ENCODE measurements at places on chromosomes 2 and 18.
A peak's percentile ranks its signal among the peaks of the same experiment; 100 is the strongest.

DNA sequence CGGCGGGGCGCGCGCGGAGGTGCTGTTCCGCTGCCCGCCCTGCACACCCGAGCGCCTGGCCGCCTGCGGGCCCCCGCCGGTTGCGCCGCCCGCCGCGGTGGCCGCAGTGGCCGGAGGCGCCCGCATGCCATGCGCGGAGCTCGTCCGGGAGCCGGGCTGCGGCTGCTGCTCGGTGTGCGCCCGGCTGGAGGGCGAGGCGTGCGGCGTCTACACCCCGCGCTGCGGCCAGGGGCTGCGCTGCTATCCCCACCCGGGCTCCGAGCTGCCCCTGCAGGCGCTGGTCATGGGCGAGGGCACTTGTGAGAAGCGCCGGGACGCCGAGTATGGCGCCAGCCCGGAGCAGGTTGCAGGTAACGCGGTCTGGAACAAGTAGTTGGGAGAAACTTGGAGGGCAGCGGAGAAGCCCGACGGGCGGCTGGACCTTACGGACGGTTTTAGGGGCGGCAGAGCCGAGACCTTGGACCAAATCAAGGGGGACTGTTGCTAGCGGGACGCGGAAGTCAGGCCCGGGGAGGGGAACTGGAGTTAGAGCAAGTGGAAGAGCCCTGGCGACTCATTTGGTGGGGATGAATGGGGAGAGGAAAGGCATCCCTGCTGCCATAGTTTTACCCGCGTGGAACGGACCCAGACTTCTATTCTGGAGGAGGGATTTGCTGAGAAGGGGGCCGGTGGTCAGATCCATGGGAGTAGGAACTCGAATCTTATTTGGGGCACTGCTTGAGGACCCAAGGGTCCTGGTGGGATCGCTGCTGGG is 573 bp downstream of the IGFBP2 start:
- peak; percentile 38 for DNase-seq

DNA sequence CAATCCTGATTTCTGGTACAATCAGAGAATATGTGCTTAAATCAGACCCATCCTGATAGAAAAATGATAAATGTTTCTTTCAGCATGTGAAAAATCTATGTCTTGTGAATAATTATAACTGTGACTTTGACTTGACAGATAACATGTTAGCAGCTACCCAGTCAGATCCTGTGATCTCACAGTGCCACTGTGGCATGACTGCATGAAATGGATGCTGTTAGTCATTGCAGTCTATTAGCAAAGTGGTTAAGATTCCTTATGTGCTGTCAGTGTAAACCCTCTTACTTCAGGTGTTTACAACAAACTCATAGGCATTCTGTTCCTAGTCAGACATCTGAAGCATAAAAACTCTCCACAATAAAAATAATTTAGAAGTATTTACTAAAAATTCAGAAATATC is 244.6 kb upstream of the RND3 start:
- peak; percentile 54 for DNase-seq

GRCh38 chr18:59909289-59910036 is 9.7 kb downstream of the PMAIP1 start:
- DNase-seq = peak; percentile 42

- DNase-seq = no peak
These were observed 12.7 kb upstream of the DUSP2 start for GRCh38 chr2:96157649-96158553.

GRCh38 chr2:219142329-219142728 is 18.3 kb downstream of the NHEJ1 start:
- DNase-seq = peak; percentile 95

DNA sequence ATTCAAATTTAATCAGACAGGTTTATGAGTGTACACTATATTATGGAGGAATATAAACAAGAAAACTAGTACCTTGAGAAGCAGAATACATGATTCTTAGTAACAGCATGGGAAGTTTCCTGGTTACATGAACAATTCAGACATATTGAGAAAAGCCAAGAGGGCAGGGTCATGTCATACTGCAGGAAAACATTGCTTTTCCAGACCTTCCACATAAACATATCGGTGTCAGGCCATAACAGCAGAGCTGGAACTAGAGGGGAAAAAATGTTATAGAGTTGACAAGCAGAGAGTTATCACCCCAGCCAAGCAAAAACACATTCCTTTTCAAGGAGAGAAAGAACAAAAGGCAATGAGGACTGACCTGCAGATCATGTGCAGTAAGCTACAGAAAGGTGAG is 74.7 kb upstream of the ZNF236 start:
- DNase-seq = no peak

GRCh38 chr2:58720770-58721697 is 479.9 kb upstream of the FANCL start:
- DNase-seq = no peak

DNA sequence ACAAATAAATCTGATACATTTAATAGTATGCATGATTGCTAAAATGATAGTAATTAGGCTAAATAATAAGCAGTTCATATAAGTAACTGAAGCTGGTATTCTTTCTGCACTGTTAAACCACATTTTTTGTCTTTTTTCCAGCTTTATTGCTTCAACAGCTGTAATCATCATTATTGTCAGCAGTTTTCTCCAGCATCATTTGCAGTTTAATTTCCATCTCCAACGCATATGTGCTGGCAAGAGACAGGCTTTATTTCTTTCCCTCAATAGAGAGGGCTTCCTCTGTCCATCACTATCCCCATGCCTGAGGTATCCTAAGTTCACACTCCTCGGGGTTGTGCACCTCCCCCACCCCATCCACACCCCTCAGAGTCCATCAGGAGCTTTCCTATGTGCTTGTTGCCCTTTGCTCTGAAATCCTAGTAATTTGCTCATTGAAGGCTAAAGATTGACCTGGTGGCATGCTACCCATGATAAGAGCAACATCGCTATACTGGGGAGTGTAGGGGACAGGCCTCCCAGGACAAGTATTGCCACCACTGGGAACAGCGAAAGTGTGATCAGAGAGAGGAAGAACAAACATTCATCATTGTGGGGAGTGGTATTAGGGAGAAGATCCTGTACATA is 37.1 kb downstream of the B4GALT6 start:
- DNase-seq = no peak

DNA sequence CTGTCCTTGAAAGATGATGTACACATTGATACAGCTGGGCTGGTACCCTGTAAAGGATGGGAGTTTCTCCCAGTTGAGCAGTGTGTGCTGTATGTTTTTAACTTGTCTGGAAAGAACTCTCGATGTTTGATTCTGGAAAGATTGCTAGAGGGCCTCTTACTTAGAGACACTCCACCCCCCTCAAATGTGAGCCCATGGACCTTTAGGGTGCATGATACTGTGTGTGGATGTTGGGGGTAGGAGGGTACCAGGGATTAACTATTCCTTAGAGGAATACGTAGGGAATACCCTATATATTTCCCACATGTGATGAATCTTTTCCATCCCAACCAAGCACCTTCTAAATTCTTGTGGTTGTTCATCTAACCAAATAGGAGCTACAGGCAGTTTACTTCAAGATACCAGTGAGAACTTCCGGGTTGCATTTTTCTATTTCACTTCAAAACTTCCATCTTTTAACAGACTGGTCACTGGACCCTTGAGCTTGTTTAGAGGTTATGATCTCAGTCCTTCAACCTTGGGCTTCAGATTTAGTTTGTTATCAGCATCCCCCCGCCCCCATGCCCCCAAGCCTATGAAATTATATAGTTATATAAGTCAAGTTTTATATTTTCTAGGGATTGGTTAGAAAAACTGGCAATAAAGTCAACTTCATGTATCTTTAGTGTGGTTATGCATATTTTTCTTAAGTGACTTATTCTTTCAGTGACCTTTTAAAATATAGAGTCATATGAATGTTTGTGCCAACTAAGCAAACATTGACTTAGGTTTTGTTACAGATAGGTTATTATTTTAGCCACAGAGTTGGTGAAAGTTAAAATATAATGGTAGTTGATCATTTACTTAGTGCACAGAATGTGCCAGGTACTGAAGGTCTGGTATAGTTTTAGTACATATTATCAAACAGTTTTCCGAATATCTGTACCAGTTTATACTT is 18.2 kb downstream of the AFTPH start:
- no peak for DNase-seq

DNA sequence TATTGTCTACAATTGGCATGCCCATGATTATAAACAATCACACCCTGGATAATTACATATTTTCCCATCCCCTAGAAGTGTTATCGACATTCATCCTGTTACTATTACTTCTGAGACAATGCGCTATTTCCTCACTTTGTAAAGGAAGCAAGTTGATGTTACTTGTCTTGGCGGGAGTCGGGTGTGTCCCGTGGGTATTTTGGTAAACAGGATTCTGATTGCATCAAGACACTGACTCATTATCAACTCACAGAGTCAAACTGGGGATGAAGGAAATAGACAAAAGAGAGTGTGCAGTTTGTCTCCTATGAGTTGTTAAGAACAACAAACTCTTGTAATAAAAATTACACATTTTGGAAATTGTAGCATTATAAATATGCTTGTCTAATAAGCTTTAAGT is 142.7 kb downstream of the GALR1 start:
- no peak for DNase-seq

DNA sequence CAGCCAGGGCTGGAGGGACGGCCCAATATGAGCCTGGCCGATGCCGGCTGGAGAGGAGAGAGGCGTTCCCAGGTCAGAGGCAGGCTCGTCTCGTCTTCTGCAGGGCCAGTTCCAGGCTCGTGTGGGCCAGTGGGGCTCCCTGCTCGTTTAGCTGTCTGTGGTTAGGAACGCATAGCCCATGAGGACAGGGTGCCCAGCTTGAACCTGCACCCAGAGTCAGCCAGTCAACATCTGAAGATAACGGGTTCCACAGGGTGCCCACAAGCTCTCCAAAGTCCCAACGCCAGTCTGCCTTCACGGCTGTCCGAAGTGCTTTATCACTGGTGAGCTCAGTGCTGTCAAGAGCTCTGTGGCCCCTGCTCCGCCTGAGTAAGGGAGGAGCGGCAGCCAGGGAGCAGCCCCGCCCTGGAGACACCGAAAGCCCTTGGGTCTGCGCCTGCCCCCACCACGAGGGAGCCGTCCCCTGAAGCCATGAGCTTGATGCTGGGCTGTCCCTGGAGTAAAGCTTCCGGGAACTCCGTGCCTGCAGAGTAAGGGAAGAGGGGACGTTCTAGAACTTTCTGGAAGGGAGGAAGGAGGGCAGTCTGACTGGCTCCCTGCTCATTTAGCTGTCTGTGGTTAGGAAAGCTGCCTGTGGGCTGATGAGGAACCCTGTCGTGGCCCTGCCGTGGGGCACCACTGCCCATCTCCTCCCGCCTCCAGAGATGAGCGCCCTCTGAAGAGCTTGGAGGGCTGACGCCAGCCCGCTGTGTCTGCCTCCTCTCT is 2.7 kb upstream of the HSBP1L1 start:
- DNase-seq = peak; percentile 5

DNA sequence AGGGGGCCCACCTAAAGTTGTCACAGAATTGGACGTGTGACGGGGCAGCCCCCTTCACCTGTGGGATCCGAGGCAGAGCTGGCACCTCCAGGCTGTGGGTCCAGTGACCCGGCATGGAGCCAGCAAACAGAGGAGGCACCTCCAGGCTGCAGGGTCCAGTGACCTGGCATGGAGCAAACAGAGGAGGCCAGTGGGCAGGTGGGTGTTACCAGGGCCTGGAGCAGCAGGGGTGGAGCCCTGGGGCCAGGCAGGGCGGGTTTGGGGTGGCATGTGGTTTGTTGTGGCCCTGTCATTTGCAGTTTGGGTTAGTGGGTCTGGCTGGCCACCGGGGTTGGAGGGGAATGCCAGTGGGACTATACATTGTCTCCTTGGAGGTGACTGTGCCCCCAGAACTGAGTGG is 68.2 kb downstream of the HPCAL1 start:
- no peak for DNase-seq

DNA sequence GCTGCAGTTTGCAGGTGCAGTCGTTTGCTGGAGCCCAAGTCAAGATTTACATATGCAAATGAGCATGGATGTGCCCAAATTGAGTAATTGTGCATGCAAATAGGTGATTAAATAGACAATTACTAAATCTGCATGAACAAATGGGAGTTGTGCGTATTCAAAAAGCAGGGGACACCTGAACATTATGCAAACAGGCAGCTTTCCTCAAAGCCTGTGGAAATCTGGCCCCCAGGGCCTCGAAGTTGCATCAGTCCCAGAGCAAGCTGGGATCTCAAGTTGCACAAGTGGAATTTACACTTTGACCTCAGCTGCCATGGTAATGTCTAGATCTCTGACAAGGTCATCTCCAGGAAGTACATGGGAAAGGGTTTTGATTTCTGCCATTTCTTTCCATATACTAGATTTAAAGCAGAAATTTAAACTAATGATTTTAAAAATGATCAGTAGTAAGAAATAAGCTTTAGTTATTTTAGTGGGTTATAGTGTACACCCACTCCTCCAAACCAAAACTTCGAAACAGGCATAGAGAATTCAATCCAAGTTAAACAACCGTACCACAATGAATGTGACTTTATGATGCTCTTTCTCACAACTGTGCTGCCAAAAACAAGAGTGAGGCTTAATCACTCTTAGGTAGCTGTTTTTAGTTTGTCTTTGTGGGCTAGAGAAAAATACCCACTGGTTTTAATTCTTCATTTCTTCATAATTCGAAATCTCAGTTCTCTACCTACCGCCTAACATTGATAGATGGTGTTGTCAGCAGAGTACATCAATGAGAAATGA is 110.7 kb downstream of the RND3 start:
- peak; percentile 82 for DNase-seq

GRCh38 chr2:10848541-10848940 is 36.0 kb upstream of the PDIA6 start:
- no peak for DNase-seq

GRCh38 chr2:170145191-170145590 is 32.8 kb upstream of the MYO3B start:
- no peak for DNase-seq

All from adipocyte (in vitro differentiated cells).